Naive thymus-derived CD8-positive, alpha-beta T cell (primary cell): ENCODE measurements at places on chromosomes 6 and 20.

DNA sequence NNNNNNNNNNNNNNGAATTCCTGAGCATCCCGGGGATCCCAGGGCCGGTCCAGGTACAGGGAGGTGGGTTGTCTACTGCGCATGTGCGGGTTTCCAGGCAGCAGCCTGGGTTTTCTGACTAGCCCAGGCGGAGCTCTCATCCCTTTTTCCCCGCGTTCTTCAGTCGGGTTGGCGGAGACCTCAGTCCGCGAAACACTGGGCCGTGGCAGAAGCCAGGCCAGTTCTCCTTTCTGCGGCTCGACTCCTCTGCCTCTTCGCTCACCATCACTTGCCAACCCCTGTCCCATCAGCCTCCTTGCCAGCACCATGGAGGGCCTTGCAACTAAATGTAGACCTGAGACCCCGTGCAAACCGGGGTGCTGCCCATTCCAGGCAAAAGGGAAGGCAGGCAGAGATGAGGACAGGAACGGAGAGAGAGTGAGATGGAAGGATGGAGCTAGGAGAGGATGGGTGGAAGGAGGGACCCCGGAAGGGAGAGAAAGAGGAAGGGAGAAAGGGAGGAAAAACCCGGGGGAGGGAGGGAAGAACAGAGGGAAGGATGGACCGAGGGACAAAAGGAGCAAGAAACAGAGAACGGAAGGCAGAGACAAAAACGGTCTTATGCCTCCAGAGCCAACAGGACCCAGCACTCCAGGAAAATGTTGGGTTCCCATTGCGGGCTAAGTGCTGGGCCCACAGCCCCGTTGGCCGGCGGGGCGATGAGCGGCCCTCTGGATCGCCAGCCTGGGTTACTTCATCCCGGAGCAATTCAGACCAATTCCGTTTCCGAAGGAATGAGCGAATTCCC lies 445.4 kb upstream of the DEFB115 start:
- DNase-seq = no peak
- H3K36me3 ChIP-seq = peaks cover 9% of the 10 kb centered on the region
- no peak overlapping the region for H3K27ac ChIP-seq
- peaks cover 11% of the 10 kb centered on the region for H3K4me1 ChIP-seq

- H3K4me3 ChIP-seq = no peak overlapping the region
- no peak for DNase-seq
- no peaks in the 10 kb centered on the region for H3K36me3 ChIP-seq
- H3K27ac ChIP-seq = no peak overlapping the region
Observed at GRCh38 chr20:39489986-39490560, 527.9 kb downstream of the DHX35 start.

DNA sequence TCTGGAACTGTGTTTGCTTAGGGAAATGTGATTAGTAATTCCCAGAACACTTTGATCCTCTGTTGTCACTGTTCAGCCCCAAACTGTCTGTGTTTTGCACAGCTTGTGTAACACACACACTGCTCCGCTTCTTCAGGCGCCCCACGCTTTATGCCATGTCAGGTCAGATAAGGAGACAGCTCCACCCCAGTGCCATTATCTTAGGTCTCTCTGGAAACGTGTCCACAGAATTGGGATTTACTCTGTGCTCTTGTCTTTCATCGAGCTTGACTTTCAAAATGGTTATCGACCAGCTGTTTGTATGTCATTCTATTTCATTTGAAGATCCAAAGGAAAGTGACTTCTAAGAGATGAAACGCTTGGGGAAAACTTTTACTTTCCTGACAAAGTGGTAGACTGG lies 106.4 kb upstream of the SSTR4 start:
- no peaks in the 10 kb centered on the region for H3K36me3 ChIP-seq
- DNase-seq = no peak
- no peaks in the 10 kb centered on the region for H3K4me1 ChIP-seq
- no peak overlapping the region for H3K4me3 ChIP-seq
- H3K27me3 ChIP-seq = no peaks in the 10 kb centered on the region

DNA sequence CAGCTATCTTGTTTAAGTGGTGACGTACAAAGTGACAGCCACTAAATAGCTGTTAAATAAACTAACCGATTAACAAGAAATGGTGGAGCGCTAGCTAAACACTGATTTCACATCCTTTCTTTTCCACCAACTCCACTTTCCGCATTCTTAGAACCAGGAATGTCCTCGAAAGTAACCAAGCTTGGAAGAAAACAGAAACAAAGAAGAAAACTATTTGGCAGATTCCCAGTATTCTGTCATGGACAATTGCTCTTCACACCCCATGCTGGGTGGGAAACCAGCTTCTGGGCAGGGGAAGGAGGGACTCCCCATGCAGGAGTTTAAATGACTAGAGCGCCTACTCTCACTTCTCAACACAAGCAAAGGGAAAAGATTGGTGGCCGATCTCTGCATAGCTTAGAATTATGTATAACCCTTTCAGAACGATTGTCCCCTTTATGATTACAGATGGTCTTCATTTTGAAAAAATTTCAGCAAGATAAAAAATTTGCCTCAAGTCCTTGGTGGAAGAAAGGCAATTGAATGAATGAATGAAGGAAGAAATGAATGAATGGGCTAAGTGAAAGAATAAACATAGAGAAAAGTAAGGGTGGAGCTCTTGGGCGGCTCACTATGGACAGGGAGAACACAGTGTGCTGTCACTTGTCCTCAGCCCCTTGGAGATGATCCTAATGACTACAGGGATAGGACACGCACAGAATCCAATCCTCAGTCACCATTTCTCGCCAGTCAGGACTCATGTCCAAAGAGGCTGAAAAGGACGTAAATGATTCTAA lies 148.7 kb upstream of the NEDD9 start:
- H3K36me3 ChIP-seq = peaks cover 30% of the 10 kb centered on the region
- H3K27ac ChIP-seq = peak overlapping the region; percentile 91
- no peak for DNase-seq
- H3K4me3 ChIP-seq = peak overlapping the region; percentile 87

DNA sequence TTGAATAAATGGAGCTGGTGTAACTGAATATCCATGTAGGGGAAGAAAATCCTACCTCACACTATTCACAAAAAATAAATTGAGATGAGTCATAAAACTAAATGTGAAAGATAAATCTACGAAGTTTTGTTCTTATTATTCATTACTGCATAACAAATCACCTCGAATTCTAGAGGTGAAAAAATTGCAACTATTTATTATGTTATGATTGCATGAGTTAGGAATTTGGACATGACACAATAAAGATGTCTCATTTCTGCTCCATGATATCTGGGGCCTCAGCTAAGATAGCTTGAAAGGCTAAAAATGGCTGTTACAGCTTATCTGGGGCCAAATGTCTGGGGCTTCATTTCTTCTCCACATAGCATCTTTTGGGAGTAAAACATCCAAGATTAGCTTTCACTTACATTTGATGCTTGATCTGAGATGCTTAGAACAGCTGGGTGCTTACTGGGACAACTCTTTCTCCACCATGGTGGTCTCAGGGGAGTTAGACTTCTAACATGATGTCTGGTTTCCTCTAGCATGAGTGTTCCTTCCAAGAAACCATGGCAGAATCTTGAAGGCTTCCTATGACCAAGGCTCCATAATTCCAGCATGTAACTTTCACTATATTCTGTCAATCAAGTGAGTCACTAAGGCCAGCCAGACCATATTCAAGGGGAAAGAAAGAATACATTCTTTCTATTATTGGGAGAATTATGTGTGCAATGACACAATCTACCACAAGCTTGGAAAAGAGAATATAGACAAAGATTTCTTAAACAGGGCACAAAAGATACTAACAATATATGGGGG lies 30.1 kb downstream of the OR2B6 start:
- no peak overlapping the region for H3K4me3 ChIP-seq
- no peak for DNase-seq
- no peaks in the 10 kb centered on the region for H3K4me1 ChIP-seq
- H3K27ac ChIP-seq = no peak overlapping the region
- H3K36me3 ChIP-seq = no peaks in the 10 kb centered on the region

DNA sequence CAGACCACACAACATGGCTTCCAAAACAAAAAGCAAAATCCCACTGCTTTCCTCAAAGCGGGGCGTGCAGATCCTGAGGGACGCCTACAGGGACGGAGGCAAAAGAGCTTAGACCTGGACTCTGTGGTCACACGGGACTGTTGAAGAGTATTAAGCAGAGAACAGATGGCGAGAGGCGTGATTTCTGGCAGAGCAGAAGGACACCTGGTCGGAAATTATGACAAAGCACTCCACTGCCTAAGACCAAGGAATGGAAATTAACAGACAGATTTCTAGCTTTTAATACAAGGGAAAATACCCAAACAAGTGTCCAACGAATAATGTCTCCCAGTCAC lies 15.4 kb downstream of the CST7 start:
- DNase-seq = no peak
- peaks cover 85% of the 10 kb centered on the region for H3K36me3 ChIP-seq
- no peak overlapping the region for H3K4me3 ChIP-seq
- H3K27ac ChIP-seq = peak overlapping the region; percentile 58

DNA sequence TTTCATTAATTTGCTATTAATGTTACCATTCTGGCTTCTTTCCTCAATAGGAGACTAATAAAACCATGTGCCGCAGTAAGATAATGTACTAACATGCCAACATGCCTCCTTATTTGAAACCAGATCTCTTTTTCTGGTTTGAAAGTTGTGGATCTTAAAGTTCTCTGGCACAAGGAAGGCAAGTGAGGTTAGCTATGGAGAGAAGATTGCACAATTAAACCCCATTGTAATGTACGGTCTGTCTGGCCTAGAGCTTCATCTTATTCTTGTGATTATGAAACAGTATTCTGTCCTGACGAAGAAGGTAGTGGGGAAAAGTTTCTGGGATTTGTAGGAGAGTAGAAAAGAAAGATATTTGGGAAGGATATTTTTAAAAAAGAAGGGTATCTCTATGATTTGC lies 68.4 kb downstream of the EYA4 start:
- no peak overlapping the region for H3K27ac ChIP-seq
- no peaks in the 10 kb centered on the region for H3K4me1 ChIP-seq
- no peaks in the 10 kb centered on the region for H3K36me3 ChIP-seq
- no peak overlapping the region for H3K4me3 ChIP-seq
- peaks cover 6% of the 10 kb centered on the region for H3K27me3 ChIP-seq

DNA sequence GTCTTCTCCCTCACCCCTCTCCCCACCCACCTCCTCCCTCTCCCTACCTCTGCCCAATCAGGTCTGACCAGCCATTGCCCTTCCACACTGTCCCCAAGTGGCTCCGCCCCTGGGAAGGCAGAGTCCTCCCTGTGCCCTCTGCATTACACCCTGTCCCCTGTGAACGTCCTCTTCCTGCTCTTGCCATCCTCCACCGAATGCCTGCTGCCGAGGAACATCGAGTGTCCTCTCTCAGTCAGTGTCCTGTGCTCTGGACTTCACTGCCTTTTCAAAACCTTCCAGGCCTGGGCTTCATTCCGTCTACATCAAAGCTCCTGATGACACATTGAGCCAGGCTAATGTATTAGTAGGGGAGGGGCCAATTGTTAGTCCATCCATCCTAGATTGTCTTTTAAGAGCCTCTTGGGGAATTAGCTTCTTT lies 3.3 kb upstream of the PACSIN1 start:
- peaks cover 8% of the 10 kb centered on the region for H3K4me1 ChIP-seq
- DNase-seq = no peak
- H3K36me3 ChIP-seq = no peaks in the 10 kb centered on the region

- H3K4me3 ChIP-seq = no peak overlapping the region
- DNase-seq = no peak
- H3K4me1 ChIP-seq = peaks cover 6% of the 10 kb centered on the region
- no peaks in the 10 kb centered on the region for H3K27me3 ChIP-seq
- H3K27ac ChIP-seq = no peak overlapping the region
Observed at GRCh38 chr20:34582911-34583310, 24.4 kb downstream of the MAP1LC3A start.

- DNase-seq = no peak
- no peaks in the 10 kb centered on the region for H3K4me1 ChIP-seq
- no peak overlapping the region for H3K27ac ChIP-seq
- no peak overlapping the region for H3K4me3 ChIP-seq
Observed at GRCh38 chr6:42226161-42226611, 8.5 kb upstream of the MRPS10 start.
